ENCODE measurements at places on chromosomes 12 and 14.

GRCh38 chr12:123393747-123394146, 9.8 kb downstream of the KMT5A start:
- DNase-seq, result no peak

GRCh38 chr12:19869413-19869812, 430.1 kb downstream of the AEBP2 start:
- no peak for DNase-seq

DNA sequence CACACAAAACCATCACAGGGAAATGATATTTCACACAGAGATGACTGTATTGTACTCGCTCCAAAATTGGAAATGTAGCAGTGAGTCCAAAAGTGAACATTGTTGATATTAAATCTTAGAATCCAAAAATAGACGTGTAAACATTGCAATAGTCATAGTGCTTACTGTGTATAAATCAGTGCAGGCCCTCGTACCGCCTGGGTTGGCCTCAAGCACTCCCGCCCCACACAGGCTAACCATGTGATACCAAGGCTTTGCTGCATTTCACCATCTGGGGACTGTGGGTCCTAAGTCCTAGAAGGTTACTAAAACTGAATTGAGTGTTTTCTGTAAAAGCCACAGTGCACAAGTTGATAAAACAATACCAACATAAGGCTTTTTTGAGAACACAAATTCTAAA, 107.3 kb downstream of the PPP2R5E start:
- DNase-seq, result no peak

DNA sequence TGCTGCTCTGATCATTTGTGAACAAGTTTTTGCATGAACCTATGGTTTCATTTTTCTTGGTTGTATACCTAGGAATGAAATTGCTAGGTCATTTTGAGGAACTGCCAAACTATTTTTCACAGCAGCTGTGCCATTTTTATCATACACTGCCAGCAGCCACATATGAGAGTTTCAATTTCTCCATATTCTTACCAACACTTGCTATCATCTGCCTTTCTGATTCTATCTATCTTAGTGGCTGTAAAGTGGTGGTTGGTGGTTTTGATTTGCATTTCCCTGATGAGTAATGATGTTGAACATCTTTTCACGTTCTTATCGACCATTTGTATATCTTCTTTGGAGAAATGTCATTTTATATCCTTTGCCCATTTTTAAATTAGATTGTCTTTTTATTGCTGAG, 146.1 kb downstream of the C12orf75 start:
- DNase-seq, result no peak

DNA sequence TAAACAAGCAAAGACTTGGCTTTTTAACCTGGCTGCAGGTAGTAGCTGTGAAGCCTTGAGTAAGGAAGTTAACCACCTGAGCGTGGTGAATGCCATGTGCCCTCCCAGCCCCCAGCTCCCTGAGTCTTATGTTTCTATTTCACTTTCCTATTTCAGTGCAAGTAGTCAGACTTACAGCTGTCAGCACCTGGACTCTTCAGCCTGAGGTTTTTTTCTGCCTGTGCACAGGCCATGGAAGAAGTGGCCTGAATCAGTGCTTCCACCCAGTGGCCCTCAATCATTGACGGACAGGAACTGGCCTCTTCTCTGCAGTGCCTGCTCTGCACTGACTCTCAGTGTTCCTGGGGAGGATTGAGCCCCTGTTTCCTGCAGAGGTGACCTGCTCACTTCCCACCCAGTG, 796.4 kb downstream of the MED13L start:
- no peak for DNase-seq

Measured in stimulated activated CD4-positive, alpha-beta T cell treated with anti-CD3 and anti-CD28 coated beads, Interleukin-4, amount 100 ng/mL, for 1 hour (primary cell).